ENCODE measurements at places on chromosomes 1 and 21. TPM values are rescaled to one million over a fixed set of nuclear protein-coding genes. Genes with fewer than 3 reads are reported as not detected.

DNA sequence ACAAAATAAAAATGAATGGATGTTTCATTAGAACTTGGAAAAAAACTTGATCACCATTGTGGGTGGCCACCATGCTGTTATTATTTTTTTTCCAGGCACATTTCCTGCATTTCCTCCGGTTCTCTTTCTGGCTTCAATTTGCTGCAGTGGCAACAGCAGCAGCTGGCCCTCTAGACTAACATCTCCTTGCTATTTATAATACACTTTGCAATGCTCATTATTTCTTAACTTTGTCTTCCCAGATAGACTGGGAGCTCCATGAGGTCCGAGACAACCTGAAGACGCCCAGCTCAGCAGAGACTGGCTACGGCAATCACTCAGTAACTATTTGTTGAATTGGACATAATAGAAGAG lies 53.4 kb upstream of the ATP5PO start:
- H3K4me1 ChIP-seq = peaks cover 18% of the 10 kb centered on the region
- no peak for DNase-seq
- no peak overlapping the region for H3K4me3 ChIP-seq
- H3K27me3 ChIP-seq = no peaks in the 10 kb centered on the region
- no peaks in the 10 kb centered on the region for H3K36me3 ChIP-seq
- H3K27ac ChIP-seq = no peak overlapping the region

DNA sequence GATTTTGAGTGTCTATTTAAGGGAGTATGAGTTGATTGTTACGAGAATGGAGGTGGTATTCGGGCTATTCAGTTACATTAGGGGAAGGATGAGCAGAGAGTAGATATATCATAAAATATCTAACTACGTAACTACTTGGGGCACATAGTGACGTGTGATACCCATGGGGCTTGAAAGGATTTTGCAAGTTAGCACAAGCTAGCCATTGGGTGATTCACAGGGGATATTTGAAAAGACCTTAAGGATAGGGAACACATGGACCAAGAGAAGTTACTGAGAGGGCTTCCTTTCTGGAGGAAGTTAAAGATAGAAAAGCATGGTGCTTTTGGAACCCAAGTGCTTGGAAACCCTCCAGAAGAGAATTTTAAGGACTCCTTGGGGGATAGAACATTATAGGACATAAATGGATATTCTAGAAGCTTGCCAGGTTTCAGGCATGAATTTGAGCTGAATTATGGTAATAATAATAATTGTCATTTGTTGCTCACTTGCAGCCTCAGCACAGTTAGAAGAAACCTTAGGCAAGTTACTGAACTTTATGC lies 5.4 kb downstream of the DISP1 start:
- H3K4me3 ChIP-seq = no peak overlapping the region
- peaks cover 8% of the 10 kb centered on the region for H3K4me1 ChIP-seq
- no peak for DNase-seq
- no peaks in the 10 kb centered on the region for H3K36me3 ChIP-seq
- H3K27ac ChIP-seq = peak overlapping the region; percentile 25
- H3K27me3 ChIP-seq = no peaks in the 10 kb centered on the region

DNA sequence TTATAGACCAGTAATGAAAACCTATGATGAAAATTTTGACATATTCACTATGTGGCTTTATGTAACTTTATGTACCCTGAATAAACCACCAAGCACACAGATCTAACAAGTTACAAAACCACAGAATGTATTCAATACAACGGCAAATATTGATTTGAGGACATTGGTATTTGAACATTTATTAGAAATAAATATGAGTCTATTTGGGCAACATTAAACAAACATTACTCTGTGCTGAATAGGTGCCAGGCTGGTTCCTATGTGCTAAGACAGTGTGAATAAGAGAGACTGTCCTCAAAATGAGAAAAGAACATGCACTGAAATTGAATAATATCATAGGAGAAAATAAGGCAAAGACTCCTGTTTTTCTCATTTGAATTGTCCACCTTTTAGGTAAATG lies 1341.2 kb downstream of the PLA2G4A start:
- H3K27ac ChIP-seq = no peak overlapping the region
- no peaks in the 10 kb centered on the region for H3K4me1 ChIP-seq
- no peaks in the 10 kb centered on the region for H3K27me3 ChIP-seq
- no peak overlapping the region for H3K4me3 ChIP-seq
- DNase-seq = no peak
- H3K36me3 ChIP-seq = no peaks in the 10 kb centered on the region

- H3K27me3 ChIP-seq = no peaks in the 10 kb centered on the region
- no peak within 1 kb of the TSS for H3K27ac ChIP-seq
- no peak for DNase-seq
These were observed at the start of gene KRTAP10-8 for GRCh38 chr21:44612029-44612486. KRTAP10-8 (plus strand) TSS chr21:44612079; CDS start chr21:44612101, 22 bp downstream.

CLCA4 gene
- not detected for total RNA-seq

SNX7 gene
- 21.3 TPM for total RNA-seq

GRCh38 chr1:245356891-245357585 lies 202.3 kb downstream of the KIF26B start:
- H3K27me3 ChIP-seq = no peaks in the 10 kb centered on the region
- no peak for DNase-seq
- H3K36me3 ChIP-seq = no peaks in the 10 kb centered on the region
- no peak overlapping the region for H3K4me3 ChIP-seq

HLX gene
- total RNA-seq = 29.2 TPM

SMCP gene
- not detected for total RNA-seq

Data from tibial nerve (tissue), 4 donors.